Uterus (tissue), 4 donors: ENCODE measurements at places on chromosomes 1 and 21. TPM values are rescaled to one million over a fixed set of nuclear protein-coding genes. Genes with fewer than 3 reads are reported as not detected.

The MTARC2 gene
- 8.8 TPM for total RNA-seq

DNA sequence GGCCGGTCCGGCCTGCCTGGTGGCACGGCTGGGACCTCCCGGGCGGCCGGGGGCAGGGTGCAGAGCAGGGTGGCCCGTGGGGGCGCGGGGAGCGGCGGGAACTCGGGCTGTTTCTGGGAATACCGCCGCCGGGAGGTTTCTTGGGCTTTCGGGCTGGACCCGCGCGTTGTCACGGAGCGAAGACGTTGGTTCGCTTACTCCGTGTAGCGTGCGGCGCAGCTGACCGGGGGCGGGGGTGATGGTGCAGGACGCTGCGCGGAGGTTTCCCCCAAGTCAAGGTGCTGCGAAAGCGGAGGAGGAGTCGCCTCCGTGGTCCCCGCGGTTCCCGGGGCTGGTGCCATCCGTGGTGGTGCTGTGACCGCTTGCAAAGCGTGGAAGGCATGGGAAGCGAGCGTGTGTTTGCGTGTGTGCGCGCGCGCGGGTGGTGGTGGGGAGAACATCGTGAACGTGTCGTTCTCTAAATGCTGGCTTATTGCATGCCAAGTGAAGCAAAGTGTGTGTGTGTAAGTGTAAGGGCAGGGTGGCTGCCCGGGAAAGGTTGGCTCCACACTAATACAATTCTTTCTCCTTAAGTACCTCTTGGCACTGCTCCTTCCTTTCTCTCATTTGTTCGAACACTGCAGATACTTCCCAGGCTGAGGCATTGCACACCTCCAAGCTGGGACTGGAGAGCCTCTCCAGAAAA is 1.1 kb downstream of the RYR2 start:
- H3K27ac ChIP-seq: no peak overlapping the region
- no peaks in the 10 kb centered on the region for H3K4me1 ChIP-seq
- H3K27me3 ChIP-seq: peaks cover 11% of the 10 kb centered on the region
- peak overlapping the region; percentile 54 for H3K4me3 ChIP-seq

DNA sequence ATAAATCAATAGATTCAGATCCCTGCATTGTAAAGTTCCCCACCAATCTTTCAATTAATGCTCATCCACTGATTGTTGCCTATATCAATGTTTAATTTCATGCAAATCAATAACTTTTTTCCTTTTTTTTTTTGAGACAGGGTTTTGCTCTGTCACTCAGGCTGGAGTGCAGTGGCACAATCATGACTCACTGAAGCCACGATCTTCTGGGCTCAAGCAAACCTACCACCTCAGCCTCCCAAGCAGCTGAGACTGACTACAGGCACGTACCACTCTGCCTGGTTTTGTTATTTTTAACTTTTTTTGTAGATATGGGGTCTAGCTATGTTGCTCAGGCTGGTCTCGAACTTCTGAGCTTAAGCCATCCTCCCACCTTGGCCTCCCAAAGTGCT is 25.7 kb downstream of the DIO1 start:
- no peak overlapping the region for H3K27ac ChIP-seq
- H3K27me3 ChIP-seq: no peaks in the 10 kb centered on the region
- no peak for DNase-seq
- no peak overlapping the region for H3K4me3 ChIP-seq
- H3K4me1 ChIP-seq: no peaks in the 10 kb centered on the region

DNA sequence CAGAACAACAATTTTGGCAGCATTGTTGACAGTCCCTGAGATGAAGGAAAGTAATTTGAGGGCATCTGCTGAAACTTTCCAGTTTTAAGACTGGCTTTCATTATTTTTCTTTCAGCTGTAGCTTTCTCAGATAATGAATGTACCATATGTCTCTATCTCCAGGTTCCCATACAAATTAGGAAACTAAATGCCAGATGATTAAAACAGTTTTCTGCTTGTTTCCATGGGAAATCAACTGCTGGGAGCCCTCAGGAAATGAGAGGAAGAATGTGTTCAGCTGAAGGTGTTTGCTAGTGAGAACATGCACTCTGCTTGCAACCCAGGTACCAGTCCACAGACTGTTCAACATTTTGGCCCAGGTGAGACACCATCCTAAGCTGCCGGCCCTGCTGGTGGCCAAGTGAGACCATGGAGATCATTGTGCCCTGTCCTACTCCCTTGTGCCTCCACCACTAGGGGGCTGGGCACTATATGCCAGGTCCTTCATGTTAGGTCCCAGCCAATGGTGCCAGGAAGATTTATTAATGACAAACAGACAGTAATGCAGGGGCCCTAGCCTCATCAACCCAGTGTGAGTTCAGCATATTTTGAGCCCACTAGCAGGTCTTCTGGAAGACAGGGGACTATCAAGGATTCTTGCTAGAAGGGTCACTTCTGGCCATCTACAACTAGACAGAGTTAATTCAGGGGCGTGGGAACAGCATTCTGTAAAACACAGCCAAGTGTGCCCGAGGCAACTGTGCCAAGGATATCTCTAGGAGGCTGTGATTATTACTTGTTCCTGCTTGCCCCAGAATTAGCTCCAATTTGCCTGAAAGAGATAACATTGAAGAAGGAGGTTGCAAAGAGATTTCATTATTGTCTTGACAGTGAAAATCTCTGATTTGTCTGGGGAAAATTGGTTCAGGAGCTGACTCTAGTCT is 17.0 kb upstream of the LRRC8C start:
- no peak for DNase-seq
- H3K27ac ChIP-seq: no peak overlapping the region
- H3K4me1 ChIP-seq: no peaks in the 10 kb centered on the region
- H3K4me3 ChIP-seq: no peak overlapping the region
- H3K27me3 ChIP-seq: no peaks in the 10 kb centered on the region

The TMEM125 gene
- not detected for total RNA-seq

The FOXO6 gene
- total RNA-seq: 3.9 TPM

DNA sequence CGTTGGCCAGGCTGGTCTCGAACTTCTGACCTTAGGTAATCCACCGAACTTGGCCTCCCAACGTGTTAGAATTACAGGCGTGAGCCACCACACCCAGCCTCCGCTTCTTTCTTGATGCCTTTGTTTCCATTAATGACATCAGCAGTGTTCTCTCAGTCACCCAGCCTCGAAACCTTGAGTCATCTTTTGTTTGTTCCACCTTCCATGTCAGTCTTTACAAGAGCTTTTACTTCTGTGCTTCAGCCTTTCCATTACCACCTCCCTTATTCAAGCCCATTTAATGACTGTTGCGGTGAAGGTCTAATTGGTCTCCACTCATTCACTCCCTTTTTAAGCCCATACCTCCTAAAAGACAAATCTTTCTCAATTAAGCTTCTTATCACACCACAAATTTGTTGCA is 146.6 kb upstream of the ADGRL2 start:
- H3K4me1 ChIP-seq: no peaks in the 10 kb centered on the region
- H3K27me3 ChIP-seq: no peaks in the 10 kb centered on the region
- no peak overlapping the region for H3K4me3 ChIP-seq
- DNase-seq: no peak

DNA sequence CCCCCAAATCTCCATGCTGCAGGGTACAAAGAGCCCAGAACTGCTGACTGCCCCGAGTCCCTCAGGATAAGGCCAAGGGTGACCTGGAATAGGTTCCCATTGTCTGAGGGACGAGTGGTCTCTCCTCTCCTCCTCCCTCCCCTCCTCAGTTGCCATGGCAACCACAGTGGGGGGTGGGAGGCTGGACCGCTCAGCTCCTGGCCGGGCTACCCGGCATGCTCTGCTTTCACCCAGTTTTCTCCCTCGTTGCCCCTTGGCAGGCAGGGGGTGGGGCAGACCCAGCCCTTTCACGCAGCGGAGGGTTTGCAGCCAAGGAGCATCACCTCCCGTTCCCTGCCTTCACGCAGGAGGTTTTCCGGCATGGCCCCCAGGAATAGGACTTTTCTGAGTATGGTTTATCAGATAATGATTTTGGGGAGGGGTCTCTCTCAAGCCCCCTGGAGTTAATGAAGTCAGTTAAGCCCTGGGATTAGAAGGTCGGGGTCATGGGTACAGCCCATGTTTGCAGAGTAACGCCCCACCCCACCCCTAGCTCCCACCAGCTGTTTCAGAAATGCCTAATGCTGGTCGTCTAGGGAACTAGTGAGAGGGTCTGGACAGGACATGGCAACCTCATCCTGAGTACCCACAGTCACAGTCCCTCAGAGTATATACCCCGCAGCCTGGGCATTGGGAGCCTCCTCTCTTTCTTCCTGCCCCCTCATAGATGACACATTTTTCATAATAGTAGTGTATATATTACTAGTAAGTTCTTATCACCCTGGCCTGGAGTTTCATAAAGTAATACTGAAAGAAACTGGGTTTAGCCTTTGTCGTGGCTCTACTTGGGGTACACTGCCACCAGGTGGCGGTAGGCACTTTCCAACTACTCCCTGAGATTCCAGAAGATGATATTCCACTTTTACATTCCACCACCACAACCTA is 20.7 kb downstream of the C1QB start:
- no peaks in the 10 kb centered on the region for H3K36me3 ChIP-seq
- H3K4me3 ChIP-seq: no peak overlapping the region
- H3K27ac ChIP-seq: no peak overlapping the region
- no peaks in the 10 kb centered on the region for H3K27me3 ChIP-seq
- DNase-seq: no peak

- H3K4me3 ChIP-seq: no peak overlapping the region
- no peak for DNase-seq
- H3K27ac ChIP-seq: no peak overlapping the region
- H3K27me3 ChIP-seq: no peaks in the 10 kb centered on the region
Observed at GRCh38 chr1:234941321-234942011, 187.2 kb downstream of the TOMM20 start.

DNA sequence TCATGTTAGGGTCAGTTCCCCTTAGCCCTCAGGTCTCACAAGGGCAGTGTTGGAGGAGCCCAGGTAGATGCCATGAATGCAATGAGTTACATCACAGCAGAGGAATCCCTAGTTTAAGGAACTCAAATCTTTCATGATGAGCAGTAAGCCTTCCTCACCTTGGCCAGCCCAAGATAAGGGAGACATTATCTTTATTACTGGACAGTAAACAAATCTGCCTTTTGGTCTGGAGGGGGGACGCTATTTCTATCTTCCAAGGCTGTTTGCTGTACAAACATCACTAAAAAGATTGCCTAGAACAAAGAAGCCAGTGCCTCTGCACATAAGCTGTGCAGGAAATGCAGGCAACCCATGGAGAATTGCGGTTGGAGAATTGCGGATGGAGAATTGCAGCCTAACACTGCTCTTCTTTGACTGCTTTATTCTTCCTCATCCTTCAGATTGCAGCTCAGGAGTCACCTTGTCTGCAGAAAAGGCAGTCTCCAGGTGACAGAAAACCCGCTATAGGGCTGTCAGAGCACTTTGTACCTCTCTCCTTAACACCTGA is 2.3 kb upstream of the CHI3L1 start:
- H3K4me3 ChIP-seq: no peak overlapping the region
- peaks cover 6% of the 10 kb centered on the region for H3K4me1 ChIP-seq
- H3K27ac ChIP-seq: peak overlapping the region; percentile 77
- no peak for DNase-seq
- no peaks in the 10 kb centered on the region for H3K27me3 ChIP-seq

The ZCCHC17 gene
- 24.2 TPM for total RNA-seq

The ST6GALNAC3 gene
- total RNA-seq: 43.4 TPM

The CAMK2N1 gene
- 22.4 TPM for total RNA-seq

DNA sequence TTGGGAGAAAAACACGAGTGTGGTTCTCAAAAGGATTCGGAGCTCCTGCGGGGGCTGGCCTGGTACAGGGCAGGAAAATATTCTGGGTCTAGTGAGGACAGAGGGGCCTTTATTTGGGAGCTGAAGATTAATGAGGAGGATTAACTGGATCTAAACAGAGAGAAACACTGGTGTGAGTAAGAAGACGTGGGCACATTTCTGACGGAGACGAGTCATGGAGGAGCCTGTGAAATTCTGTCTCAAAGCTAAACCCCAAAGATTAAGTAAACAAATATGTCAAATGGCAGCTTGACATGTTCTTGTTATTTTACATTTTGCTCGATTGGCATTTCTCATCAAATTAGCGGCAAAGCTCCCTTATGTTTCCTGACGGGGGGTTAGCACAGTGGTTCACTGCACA is 12.8 kb downstream of the PROK1 start:
- no peak overlapping the region for H3K27ac ChIP-seq
- no peaks in the 10 kb centered on the region for H3K36me3 ChIP-seq
- DNase-seq: no peak
- no peaks in the 10 kb centered on the region for H3K27me3 ChIP-seq
- H3K4me1 ChIP-seq: no peaks in the 10 kb centered on the region

The CAPN8 gene
- not detected for total RNA-seq

- no peaks in the 10 kb centered on the region for H3K4me1 ChIP-seq
- no peak overlapping the region for H3K27ac ChIP-seq
- no peaks in the 10 kb centered on the region for H3K27me3 ChIP-seq
- no peaks in the 10 kb centered on the region for H3K36me3 ChIP-seq
- no peak overlapping the region for H3K4me3 ChIP-seq
Observed at GRCh38 chr1:247228133-247228532, 27.7 kb upstream of the VN1R5 start.

The GNAT2 gene
- total RNA-seq: not detected

The CACNA1E gene
- total RNA-seq: 3.4 TPM

DNA sequence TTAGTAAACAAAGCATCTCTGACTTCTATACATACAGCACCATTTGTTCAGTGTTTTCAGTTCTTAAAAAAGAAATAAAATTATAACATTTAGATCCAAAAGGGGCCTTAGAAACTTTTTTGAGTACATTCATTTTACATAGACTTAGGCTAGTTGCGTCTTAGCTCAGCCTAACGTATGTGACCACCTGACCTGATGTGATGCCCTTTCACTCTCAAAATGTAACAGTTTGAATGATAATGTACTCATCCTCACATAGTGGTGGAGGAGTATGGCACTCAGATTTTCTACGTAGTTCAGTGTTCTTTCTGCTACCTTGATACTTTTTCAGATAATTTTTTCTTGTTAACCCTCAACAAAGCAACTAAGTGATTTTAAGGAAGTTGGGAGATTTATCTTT is 43.4 kb downstream of the RPRD2 start:
- H3K27me3 ChIP-seq: no peaks in the 10 kb centered on the region
- DNase-seq: no peak
- no peak overlapping the region for H3K27ac ChIP-seq

The RABGAP1L gene
- total RNA-seq: 93.7 TPM

The HAO2 gene
- not detected for total RNA-seq

DNA sequence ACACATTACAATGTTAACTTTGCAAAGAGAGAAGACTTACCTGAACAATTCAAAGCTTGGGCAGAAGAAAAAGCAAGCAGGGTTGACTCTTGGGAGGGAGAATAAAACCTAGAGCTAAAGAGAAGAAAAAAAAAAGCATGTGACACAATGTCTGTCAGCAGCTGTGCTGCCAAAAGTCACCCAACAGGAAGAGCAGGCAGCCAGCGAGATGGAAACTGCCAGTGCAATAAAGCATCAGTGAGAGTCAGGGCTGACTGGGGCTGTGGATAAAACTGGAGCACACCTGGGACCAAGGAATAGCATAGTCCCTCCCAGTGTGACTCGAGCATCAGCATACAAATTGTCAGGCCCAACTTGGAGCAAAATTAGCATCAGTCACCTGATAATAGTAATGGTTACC is 65.0 kb upstream of the SLC22A15 start:
- no peaks in the 10 kb centered on the region for H3K36me3 ChIP-seq
- no peak overlapping the region for H3K27ac ChIP-seq
- H3K27me3 ChIP-seq: no peaks in the 10 kb centered on the region
- DNase-seq: no peak
- H3K4me3 ChIP-seq: no peak overlapping the region
- H3K4me1 ChIP-seq: no peaks in the 10 kb centered on the region

GRCh38 chr1:206506405-206507283 is 687 bp upstream of the RASSF5 start:
- DNase-seq: no peak
- no peak overlapping the region for H3K27ac ChIP-seq
- H3K27me3 ChIP-seq: no peaks in the 10 kb centered on the region
